ENCODE measurements at places on chromosomes 3 and 15.

DNA sequence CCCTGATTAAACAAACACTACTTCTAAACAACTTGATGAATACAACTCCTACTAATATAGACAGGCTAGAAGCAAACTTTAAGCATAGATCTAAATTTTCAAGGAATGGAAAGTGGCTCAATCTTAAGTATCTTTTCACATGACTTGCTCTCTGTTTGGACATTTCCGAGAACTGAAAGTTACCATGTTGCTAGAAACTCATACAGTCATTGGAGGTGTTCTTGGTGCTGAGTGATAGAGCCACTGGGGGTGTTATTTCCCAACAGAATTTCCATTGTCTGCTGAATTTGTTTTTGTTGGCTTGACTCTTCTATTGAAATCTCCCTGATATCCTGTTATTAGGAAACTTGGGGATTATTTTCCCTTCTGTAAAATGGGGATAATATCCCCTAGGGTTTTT lies 264.5 kb upstream of the RASGRP1 start:
- no peak for DNase-seq

- no peak for DNase-seq
Measured at GRCh38 chr3:157633241-157633640, 130.0 kb upstream of the VEPH1 start.

- DNase-seq, result no peak
Measured at GRCh38 chr15:57286446-57287122, 89.7 kb upstream of the CGNL1 start.

DNA sequence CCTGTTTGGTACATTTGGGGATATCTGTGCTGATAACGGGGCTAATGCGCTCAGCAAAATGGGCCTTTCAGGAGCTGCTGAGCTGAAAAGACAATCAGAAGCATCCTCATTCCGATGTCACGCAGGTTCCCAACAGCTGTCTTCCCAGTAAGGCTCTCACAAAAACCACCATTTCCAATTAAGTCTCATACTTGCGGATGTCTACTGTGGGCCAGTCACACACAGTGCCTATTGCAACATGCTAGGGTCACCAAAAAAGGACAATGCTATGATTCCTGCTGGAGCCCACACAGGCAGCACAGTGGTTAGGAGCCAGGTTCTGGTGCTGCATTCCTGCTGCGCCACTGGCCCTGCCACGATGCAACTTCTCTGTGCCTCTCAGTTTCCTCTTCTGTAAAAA lies 16.4 kb upstream of the LDHAL6B start:
- no peak for DNase-seq

- no peak for DNase-seq
Measured at GRCh38 chr3:4641863-4642563, 148.9 kb downstream of the ITPR1 start.

- peak; percentile 30 for DNase-seq
Measured at GRCh38 chr15:66251790-66252684, 1.5 kb downstream of the MEGF11 start.

Data from stimulated activated CD4-positive, alpha-beta T cell treated with anti-CD3 and anti-CD28 coated beads, Interleukin-15, amount 100 ng/mL, for 1 hour (primary cell).